ENCODE measurements at places on chromosomes 12 and 14.

GRCh38 chr12:96354326-96354725 lies 45.9 kb downstream of the CDK17 start:
- DNase-seq, result no peak

DNA sequence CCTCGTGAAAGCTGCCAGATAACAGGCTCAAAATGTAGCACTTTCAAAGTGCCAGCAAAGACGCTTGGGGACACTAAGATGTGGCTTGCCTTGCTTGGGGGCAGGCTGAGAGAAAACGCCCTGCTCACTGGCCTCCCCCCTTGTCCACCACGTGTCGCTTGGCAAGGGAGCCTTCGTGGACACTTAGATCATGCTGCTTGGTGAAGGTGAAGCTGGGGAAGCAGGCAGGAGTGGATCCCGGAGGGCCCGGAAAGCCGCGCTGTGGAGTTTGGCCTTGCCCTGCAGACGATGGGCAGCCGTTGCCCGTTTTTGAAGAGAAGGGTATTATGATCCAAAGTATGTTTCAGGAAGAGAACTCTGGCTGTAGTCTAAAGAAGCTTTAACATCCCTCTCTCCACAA lies 53.4 kb upstream of the BDKRB2 start:
- no peak for DNase-seq

DNA sequence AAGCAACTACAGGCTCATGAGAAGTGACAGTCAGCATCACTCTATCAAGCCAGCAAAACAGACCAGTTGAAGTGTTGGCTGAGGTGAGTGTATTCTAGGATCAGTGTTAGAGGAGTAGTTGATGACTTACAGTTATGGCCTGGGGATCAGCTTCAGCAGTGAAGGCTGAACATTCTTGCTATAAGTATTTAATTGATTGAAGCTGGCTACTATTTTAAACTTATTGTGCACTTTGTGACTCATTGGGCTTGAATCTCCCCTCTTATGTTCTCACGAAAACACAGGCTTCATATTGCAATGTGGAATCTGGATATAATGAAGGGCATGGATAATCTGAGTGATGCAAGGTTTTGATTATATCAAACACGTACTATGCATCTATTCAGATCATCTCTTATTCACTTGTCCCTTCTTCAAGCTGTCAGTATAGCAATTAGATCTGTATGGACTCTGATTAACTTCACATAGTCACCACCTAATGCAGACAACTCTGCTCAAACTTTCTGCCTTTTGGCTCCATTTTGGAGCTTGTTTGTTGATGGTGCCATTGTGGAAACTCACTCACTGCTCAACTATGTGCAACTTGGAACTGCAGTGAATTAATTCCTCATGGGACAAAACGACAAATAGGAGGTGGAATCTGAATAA lies 309.2 kb downstream of the SLC16A7 start:
- no peak for DNase-seq

- no peak for DNase-seq
Measured at GRCh38 chr12:52127683-52128450, 48.4 kb downstream of the SMIM41 start.

- DNase-seq, result no peak
Measured at GRCh38 chr12:58566599-58566998, 353.7 kb downstream of the LRIG3 start.

DNA sequence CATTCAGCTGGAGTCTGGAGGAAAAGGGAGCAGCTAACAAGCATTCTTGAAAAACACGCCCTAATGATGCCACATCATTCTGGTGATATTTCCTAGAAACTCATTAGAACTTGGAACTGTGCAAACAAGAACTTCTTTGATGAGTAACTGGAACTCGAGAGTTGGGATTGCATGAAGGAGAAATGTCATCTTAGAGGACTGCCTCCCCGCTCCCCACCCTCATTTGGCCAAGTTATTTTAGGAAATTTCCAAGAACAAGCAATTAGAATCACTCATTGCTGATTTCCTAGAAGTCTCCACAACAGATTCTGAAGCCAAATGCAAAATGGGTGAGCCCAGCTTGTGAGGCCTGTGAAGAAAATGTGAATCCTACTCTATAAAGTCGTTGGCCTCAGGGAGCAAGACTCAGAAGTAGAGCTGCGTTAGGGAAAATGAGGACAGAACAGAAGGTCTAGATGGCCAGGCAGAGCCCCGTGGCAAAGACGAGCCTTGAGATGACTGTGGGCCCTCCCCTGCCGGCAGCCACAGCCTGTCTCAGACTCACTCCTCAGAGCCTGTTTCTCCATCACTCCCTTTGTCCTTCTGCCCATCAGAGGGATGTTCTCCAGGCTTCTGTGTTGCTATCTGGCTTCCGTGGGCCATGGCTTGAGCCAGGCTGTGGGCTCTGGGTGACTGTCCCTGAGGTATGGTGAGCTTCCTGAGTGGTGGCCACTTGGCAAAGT lies 38.4 kb downstream of the RTL1 start:
- no peak for DNase-seq

- no peak for DNase-seq
Measured at GRCh38 chr12:79566452-79567174, 124.2 kb downstream of the PAWR start.

DNA sequence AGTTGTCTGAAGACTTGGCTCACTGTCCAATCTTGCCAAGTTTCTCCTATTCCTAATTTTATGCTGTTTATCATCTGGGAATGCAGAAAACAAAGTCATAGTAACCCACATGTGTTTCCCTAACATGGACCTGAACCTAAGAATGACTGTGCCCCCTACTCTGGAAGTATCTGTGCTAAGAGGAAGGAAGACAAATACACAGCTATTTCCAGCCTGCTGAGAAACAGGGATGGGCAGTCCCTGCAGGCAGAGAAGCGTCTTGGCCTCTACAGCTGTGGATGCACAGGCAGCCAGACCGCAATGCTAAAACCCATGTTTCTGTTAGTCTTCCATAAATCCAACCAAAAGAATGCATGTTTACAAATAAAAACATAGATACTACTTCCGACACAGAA lies 56.2 kb downstream of the DUSP16 start:
- DNase-seq, result no peak

GRCh38 chr14:35628989-35629388 lies 95.0 kb downstream of the INSM2 start:
- no peak for DNase-seq

DNA sequence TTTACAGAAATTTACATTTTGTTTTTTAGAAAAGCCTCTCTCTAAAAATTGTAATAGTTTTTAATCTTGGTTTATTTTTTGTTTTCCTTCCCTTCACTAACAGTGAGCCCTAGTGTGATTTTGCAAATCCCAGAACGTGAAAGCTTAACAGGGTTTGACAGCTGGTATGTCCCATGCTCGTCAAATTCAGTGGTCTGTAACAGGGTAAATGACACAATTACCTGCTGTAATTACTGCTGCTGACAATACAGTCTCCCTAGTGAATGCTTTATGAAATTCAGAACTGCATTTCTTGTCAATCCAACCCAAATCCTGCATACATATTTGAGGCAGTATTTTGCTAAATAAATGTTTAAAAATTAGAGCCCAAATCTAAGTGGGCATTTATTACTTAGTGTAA lies 249.2 kb downstream of the NELL2 start:
- no peak for DNase-seq

DNA sequence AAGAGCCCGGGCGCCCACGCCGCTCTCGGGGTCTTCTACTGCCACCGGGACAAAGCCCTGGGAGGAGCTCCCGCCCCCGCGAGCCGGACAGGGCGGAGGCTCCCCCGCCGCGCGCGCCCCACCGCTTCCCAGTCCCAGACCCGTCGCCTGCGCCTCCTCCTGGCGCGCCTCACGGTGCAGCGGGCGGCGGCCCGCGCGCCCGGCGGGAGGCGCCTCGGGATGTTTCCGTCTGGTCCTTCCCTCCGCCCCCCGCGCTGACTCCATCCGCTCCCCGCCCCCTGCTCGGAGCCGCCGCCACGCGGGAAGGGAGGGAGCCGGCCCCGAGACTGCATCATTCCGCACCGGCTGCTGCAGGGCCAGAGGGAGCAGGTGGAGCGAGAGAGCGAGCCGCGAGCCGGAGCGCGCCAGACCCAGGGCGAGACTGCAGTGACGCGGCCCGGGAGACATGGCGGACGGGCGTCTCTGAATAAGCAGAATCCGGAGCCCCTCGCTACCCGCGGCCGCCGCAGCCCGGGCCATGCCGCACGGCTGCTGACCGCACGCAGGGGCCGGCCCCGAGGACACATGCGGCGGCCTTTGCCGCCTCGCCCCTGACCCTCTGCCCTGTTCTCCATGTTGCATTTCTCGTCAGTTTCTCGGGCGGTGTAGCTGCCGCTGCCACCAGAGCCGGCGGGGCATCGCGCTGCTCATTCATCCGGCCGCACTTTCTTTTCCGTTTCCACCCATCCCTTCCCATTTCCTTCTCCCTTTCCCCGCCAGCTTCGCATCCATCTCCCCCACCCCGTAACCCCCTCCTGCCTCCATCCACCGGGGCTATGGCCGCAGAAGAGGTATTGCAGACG lies at the start of gene BICD1:
BICD1 (plus strand) TSS at position 331 of the 842 bp plus-strand sequence; CDS start at position 816, 485 bp downstream.
- DNase-seq, result peak; percentile 70

DNA sequence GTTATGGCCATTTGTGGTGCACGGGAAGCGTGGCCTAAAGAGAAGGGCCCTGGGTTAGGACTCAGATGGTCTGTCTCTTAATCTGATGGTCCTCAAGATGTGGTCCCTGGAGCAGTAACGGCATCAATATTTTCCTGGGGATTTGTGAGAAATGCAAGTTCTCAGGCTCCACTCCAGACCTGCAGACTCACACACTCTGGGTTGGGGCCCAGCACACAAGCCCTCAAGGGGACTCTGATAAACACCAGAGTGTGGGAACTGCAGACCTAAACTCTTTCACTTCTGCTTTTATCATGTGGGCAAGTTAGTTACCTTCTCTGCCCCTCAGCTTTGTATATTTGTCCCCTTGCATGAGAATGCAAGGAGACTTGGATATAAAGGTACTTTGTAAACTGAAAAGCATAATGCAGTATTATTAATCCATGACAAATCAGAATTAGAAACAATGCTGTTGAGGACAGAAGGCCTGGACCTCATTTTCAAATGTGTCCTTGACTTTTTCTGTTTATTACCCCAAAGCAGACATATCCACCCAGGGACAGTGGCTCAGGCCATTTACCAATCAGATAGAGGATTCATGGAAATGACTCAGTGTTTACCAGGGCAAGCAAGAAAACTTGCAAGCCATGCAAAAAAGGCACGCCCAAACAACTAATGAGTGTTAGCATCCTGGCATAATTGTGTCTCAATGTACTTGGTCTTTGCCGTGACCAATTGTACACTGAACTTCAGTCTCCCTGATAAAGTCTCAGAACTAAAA lies 157.0 kb downstream of the ASCL1 start:
- no peak for DNase-seq

DNA sequence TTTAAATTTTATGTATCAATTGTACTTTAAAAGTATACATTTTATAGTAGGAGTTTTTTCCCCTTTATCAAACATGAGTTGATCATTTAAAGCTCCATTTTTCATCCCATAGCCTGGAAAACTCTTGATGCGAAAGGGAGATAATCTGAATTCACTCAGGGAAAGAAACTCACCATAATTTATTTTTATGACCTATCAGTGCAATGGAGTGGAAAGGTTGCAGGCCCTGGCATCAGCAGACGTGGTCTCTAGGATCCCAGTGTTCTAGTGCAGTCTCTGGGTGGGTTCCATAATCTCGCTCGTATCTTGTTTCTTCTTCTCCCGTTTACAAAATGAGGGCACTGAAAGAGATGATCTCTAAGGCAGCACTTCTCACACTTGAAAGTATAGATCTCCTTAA lies 85.0 kb downstream of the PTGER2 start:
- DNase-seq, result no peak

Measured in CD4-positive, alpha-beta T cell treated with Interleukin-4 for 4 hours (primary cell).